ENCODE measurements at places on chromosomes 5 and 9. TPM values are rescaled to one million over a fixed set of nuclear protein-coding genes. Genes with fewer than 3 reads are reported as not detected.

Gene PAX5
- polyA plus RNA-seq: 0.08 TPM

Gene FBXL17
- 31.5 TPM for polyA plus RNA-seq

GRCh38 chr9:81984928-81985327 is 3.6 kb upstream of the SPATA31D1 start:
- DNase-seq: no peak

DNA sequence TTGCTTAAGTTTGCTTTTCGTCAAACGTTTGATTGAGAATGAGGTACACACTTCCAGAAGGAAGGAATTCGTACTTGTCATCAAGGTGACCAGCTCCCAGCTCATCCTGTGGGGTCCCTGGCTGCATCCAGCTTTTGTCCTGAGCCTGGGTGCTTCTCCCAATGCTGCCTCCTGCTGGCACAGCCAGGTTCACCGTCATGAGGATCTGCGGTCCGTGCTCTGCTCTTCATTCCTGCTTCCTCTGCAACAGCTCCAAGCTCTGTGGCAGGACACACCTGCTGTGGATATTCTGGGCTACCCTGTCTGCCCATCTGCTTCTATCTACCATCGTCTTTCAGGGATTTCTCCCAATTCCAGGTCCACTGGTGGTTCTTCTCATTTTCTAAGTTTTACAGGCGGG is 13.3 kb upstream of the UBE2QL1 start:
- no peak for DNase-seq
